Frontal cortex (tissue), 4 donors: ENCODE measurements at places on chromosomes 4 and X.

GRCh38 chrX:42530027-42530426, 247.9 kb downstream of the PPP1R2C start:
- no peak for DNase-seq

DNA sequence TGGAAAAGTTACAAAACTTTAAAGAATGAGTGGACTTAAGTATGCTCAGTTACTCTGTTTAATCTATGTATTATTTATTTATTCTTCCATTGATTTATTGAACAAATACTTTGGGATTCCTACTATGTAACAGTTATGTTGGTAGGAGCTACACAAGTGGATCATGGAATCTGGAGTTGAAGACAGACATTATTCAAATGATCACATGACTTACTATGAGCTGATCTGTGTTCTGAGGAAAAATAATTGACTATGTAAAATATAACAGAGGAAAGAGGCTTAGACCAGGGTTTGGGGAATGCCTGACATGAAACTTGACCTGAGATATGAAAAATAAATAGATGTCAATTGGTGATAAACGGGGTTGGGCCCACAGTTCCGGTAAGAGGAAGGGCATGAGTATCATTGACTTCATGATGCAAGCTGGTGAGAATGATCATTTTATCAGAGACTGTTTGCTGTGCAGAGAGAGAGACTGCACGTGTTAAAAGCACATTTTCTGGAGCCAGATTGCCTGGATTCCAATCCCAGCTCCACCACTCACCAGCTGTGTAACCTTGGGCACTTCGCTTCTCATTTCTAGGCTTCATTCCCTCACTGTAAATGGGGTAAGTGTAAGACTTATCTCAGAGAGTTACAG, 179.0 kb downstream of the SPCS3 start:
- DNase-seq, result no peak

GRCh38 chr4:93199492-93199891, 629.1 kb upstream of the ATOH1 start:
- DNase-seq, result no peak

DNA sequence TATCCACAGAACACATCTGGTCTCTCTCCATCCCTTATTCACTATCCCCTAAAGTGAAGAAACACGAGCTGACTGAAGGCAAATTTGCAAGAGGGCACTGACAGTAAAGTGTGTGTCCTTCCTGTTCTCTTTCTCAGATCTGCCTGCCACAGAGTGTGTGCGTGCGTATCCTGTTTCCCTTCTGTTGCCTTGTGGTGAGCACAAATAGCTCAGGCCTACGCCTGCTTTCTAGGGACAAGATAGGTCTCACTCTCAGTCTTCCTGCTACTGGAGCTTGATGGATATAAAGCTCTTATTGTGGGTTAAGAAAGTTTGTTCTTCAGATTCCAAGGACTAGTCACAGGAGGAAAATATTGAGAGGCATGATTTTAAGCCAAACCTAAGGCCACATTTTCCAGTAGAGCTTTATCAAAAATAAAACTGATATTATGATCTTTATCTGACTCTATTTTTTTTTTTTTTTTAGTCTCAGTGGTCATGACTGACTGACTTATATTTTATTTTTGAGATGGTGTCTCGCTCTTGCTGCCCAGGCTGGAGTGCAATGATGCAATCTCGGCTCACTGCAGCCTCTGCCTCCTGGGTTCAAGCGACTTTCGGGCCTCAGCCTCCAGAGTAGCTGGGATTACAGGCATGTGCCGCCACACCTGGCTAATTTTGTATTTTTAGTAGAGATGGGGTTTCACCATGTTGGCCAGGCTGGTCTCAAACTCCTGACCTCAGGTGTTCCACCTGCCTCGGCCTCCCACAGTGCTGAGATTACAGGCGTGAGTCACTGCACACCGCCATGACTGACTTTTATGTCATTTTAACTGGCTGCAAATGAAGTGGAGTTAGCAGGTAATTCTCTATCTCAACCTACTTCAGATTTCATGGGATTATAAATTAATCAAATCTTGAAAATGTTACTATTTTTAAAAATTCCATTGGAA, 140.3 kb upstream of the SH3RF1 start:
- DNase-seq, result no peak

DNA sequence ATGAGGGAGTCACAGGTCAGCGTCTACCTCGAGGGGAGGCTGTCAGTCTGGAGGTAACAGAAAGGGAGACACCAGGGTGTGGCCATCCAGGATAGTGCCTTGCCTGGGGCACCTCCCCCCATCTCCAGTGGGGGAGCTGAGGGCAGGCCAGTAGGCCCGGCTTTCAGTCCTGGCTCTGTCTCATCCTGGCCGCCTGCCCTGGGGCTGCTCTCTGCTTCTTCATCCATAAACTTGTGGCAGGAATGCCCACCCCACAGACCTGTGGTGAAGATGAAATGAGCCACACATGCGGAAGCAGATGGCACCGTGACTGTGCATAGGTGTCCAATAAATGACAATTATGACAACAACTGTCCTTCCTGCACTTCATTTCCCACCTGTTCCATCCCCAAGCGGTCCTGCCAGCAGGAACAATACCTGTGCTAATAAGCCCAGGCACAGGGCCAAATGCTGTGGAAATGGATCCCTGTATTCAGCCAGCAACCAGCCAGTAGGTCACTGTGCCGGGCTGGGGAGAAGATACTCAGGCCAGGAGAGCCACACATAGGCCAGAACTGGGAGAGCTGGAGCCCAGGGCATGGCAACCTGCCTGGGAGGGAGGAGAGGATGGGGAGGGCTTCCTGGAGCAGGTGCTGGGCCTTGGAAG, 30.2 kb downstream of the TRO start:
- DNase-seq, result no peak

DNA sequence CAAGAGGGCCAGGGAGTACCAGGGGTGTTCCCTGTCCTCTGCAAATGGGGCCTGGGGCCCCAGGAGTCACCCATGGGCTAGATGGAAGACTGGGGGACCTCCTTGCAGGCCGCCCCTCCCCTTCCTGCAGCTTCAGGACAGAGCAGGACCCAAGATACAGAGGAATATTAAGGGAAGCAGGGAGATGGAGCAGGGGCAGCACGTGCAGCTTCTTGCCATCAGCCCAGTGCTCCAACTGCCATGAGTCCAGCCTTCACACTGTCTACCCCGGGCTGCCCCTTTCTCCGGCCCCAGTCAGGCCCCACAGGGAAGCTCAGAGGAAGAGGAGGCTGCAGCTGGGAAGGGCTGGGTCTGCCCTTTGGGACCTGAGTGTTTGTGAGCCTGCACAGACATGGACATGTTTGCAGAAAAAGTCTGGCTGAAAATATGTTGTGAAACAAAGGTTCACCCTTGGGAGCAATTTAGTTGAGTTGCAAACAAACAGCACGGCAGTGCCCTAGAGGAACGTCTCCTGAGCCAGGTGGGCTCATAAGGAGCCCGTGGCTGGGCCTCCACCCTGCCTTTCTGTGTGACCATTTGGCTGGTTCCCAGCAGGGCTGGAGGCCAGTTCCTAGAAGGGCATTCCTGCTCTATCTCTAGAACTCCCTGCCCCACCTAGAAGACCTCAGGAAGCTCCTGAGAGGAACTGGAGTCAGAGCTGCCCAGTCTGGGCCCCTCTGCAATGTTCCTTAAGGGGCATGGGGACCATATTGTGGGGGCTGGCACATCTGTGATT, 8.9 kb downstream of the FATE1 start:
- no peak for DNase-seq

DNA sequence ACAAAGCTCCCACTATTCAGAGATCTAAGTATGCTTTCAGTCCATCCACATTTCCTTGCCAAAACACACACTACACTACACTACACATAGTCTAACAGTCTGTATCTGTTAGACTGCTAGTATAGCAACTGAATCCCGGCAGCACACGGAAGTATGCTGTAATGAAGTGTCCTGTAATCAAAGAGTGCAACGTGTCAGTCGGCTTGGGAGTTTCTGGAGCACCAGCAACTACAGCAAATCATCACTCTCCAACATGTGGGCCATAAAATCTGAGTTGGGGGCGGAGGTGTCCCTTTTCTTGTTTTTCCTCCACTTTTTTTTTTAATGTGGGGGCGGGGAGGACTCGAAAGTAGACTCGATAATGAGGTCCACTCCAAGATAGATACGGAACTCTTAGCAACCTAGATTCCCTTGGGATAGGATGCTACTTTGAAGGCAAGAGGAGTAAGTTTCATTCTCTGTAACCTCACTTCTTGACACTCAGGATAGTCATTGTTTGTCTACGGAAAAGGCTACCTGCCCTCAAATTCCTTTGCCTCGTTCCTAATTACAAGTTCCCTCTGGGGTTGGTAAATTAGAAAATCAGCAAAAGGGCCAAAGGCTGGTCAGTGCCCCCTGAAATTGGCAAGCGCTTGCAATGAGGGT, 722 bp downstream of the SLC10A7 start:
- DNase-seq, result peak; percentile 18

DNA sequence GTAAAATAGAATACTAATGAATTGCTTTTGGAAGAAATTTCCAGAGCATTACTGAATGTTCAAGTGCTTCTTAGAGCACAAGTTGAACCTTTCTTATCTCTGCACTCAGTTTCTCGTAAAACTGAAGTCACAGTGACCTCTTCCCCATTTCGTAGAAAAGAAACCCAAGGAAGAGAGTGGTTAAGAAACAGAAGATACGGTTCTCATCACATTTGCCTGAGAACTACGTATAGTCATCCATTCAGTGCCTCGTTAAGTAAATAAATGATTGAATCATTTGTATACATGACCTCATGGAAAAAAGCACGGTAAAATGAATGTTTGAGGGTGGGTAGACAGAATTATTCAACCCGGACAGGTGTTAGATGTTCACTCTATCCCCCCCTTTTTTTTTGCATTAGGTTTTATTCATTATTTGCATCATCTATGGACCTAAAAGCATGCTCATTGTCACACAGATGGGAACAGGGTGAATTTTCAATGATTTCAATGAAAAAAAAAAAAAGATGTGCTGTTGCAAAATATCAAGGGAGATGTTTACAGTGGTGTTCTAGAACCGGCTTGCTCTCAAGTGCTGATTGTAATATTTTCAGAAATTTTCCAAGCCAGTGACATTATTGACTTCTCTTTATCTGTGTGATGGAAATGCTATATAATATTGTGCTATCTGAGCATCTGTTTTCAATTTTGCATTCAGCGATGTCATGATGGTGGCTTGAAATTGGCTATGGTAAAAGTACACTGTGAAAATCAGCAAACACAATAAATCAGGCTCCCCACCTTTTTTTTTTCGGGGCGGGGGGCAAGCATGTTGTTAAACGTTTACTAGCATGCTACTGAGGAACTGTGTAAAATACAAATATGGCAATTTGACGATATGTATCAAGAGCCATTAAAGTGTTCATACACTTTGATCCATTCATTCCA, 4.3 kb downstream of the RHOH start:
- no peak for DNase-seq

- no peak for DNase-seq
Observed at GRCh38 chr4:165625281-165625680, 246.5 kb downstream of the CPE start.

- no peak for DNase-seq
Observed at GRCh38 chr4:156512622-156513021, 459.0 kb downstream of the PDGFC start.

GRCh38 chr4:128686032-128686465, 123.5 kb upstream of the JADE1 start:
- no peak for DNase-seq

DNA sequence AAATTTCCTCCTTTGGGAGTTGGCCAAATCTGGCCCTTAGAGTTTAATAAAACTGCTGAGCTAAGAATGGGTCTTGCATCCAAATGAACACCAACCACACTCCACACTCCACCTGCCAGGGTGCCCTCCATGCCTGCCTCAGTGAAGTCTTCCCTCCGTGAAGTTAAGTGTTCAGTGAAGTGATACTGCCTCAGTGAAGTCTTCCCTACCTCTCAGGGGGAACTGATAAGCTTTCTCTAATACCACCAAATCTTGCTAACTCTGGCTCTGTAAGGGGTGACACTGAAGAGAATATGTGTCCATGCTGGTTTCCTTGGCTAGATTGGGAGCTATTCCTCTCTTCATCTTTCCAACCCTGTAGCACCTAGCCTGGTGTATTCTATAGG, 27.9 kb downstream of the MED28 start:
- no peak for DNase-seq

DNA sequence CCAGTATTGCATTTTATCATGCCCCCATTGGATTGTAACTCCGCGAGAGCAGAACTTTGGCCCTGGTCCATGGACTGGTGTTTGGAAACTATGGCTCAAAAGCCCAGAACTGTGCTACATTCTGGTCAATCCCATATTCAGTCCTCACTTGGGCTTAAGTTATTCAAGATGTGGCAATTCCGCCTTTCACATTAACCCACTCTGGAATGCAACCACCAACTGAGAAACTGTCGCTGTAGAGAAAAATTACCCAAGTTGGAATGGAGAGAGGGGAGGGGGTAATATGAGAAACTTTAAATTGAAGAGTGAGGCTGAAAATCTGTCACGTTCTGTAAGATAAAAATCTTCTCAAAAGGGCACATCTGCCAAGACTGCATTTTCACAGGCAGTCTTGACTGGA, 189.6 kb upstream of the NHS start:
- no peak for DNase-seq
